AG09319 (cell line): ENCODE measurements at places on chromosomes 4 and X.

- no peak for DNase-seq
Measured at GRCh38 chr4:118983293-118983692, 94.6 kb downstream of the SYNPO2 start.

GRCh38 chr4:182888891-182889290 is 28.3 kb downstream of the DCTD start:
- no peak for DNase-seq

DNA sequence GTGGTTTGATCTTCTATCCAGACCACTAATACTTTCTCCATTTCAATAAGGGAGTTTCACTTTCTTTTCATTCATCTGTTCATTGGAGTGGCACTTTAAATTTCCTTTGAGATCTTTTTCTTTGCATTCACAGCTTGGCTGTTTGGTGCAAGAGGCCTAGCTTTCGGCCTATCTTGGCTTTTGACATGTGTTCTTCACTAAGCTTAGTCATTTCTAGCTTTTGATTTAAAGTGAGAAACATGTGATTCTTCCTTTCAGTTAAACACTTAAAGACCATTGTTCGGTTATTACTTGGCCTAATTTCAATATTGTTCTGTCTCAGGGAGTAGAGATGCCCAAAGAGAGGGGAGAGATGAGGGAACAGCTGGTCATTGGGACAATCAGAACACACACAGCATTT is 24.3 kb downstream of the CXCL13 start:
- DNase-seq: no peak

DNA sequence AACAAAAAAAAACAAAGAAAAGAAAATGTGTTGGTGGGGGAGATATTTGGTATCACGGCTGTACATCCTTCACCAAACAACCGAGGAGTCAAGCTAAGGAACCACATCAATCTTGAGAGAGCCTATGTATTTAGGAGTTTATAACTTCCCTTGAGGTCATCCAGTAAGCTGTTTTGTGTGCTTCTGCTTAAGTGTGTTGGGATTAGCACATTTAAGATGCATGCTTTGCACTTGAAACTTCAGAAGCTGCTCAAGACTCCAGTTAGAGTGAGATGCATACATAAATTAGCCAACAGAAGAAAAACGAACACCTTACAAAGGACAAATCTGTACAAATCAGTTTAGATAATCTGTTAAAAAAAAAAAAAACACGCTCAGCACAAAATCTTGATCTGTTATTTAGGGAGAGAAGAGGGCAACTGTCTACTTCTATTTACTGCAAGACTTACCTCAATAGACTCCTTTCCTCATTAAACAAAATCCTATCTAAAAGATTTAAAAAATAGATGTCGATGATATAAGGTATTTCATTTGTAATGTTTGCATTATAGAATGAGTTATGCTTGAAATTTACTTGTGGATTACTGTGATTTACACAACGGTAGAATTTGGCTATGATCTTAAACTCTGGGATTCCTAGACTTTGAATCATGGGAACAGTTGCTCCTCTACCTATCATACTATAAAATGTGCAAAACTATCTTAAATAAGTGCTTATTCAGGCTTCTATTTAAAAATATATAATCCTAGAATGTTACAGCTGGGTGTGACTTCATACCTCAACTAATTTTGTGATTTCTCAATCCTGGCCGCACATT is 53.8 kb upstream of the NAP1L5 start:
- DNase-seq: no peak
